ENCODE measurements at places on chromosomes 16 and 17.

GRCh38 chr16:47599512-47599911 lies 138.4 kb downstream of the PHKB start:
- no peak for DNase-seq

DNA sequence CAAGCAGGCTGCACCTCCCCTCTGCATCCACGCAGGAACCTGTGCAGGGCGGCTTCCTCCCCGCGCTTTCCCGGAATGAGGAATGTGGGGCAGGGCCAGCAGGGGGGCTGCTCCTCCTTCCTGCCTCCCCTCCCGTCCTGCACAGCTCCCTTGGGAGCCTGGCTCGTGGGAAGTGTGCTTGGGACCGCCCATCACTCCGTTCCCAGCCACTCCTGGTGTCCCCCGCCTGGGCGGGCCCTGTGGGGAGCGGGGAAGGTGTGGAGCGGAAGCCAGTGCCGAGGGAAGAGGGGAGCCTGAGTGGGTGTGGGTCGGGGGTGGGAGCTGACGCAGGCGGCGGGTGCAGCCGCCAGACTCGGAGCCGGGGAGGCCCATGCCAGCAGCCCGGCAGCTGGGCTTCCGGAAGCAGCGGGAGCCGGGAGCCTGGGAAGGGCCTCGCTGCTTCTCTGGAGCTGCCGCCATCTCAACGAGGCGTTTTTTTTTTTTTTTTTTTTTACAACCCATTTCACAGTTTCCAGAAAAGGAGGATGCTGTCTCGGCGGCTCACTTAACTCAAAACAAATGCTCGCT lies 24.1 kb downstream of the BAHCC1 start:
- peak; percentile 79 for DNase-seq

DNA sequence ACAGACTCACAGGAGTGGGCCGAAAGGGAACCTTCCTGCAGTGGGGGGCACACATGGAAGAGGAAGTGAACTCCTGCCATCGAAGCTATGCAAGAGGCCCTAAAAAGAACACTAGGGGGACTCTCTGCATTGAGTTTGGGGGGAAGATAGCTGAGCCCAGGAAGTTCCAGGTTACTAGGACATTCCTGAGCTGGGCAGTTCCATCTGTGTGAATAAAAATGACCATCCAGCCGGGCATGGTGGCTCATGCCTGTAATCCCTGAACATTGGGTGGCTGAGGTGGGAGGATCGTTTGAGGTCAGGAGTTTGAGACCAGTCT lies 211.8 kb downstream of the ZNF423 start:
- DNase-seq: peak; percentile 58

- DNase-seq: no peak
Measured at GRCh38 chr16:2531371-2531695, at the start of gene CEMP1. Gene CEMP1, minus strand, starts transcription at chr16:2531408. Its CDS starts 335 bp downstream, at chr16:2531073.

- DNase-seq: no peak
Measured at GRCh38 chr17:74530831-74531150, 484 bp downstream of the CD300LB start.

DNA sequence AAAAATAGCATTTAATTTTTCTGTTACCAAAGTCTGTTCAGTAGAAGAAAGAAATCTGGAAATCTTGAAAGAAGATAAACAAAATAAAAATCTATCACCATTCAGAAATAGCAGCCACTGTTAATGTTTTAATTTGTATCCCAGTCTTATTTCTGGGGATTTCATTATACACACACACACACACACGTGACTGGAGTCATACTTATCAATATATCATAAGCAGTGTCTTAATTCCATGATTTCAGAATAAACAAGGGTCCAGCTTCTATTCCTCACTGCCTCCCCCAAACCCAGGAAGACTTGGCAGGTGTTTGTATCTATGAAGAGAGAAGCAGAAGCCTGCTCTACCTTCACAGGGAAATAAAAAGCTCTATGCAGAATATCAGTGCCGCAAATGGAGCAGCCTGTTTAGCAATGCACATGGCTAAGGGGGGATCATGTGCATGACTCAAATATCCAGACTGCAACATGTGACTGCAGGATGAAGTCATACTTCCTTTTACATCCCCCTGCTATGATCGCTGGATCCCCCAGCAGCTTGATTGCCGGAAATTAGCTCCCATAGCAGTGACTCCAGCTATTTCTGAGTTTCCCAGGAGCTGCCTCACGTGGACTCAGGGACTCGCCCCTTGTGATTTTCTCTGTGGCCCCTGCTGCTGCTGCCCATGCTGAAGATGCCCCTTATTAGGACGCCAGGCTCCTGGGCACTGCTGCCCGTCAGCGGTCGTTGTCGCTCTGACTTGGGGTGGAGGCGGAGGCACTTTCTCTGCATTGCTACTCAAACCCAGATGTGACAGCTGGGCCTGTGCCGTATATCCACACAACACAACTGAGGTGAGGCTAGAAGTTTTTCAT lies 341.0 kb downstream of the CPPED1 start:
- DNase-seq: no peak

DNA sequence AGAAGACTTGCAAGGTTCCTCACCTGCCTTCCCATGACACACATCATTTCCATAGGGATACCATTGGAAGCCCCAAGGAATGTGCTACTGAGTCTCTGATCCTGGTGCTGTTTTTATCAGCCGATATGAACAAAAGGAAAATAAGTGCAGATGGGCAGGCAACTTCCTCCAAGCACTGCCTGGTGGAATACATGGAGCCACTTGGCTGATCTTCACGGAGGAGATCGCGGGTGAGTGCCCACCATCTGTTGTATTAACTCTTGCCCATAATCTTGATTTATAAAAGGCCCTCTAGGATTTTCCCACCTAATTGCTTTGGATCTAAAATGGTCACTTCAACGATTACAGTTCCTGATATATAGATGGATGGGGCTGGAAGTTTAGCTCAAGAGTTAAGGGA lies 24.7 kb upstream of the CDRT15 start:
- no peak for DNase-seq

- no peak for DNase-seq
Measured at GRCh38 chr17:66677201-66677981, 157.5 kb upstream of the CACNG5 start.

GRCh38 chr17:54781389-54781788 lies 119.3 kb upstream of the TOM1L1 start:
- no peak for DNase-seq

GRCh38 chr17:70295329-70295728 lies 126.0 kb downstream of the KCNJ2 start:
- DNase-seq: no peak

DNA sequence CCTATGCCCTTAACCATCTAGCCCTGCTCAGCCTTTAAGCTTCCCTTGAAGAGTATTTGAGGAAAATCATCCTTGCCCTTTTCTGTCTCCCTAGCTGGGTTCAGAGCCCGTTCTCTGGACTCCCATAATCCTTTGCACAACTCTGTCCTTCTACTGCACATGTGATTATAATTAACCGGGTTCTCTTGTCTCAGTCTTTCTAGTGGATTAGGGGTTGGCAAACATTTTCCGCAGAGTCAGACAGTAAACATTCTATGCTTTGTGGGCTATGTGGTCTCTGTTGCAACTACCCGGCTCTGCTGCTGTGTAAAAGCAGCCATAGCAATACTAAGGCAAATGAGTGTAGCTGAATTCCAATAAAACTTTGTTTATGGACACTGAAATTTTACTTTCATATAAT lies 80.0 kb downstream of the CDRT15 start:
- DNase-seq: no peak

GRCh38 chr17:55320594-55321426 lies 56.0 kb downstream of the HLF start:
- DNase-seq: no peak

- DNase-seq: no peak
Measured at GRCh38 chr16:9300252-9300651, 208.8 kb downstream of the HAPSTR1 start.

DNA sequence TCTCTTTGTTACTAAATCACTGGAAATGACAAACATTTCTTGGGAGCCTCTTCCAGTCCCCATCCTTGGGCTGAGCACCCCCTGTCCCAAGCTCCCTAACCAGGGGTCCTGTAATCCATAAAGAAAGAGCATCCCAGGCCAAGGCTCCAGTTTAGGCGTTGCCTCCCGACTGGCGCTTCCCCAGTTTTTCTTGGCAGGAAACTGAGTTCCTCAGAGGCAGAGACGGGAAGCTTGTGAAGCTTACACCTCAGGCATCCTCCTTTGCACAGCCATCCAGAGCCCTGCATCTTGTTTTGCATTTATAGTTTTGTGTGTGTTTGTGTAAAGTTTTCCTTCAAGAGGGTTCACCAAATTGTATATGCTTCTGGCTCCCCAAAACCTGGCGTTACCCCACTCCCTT lies 7.1 kb downstream of the COPZ2 start:
- no peak for DNase-seq

DNA sequence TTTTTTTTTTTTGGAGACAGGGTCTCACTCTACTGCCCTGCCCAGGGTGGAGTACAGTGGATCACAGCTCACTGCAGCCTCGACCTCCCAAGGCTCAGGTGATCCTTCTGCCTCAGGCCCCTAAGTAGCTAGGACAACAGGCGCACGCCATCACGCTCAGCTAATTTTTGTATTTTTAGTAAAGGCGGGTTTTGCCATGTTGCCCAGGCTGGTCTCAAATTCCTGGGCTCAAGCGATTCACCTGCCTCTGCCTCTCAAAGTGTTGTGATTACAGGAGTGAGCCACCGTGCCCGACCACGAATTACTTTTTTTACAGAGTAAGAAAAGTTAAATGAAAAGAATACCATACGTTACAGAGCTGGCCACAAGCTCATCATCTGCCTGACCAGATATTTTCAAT lies 38.9 kb downstream of the AKAP10 start:
- DNase-seq: no peak

DNA sequence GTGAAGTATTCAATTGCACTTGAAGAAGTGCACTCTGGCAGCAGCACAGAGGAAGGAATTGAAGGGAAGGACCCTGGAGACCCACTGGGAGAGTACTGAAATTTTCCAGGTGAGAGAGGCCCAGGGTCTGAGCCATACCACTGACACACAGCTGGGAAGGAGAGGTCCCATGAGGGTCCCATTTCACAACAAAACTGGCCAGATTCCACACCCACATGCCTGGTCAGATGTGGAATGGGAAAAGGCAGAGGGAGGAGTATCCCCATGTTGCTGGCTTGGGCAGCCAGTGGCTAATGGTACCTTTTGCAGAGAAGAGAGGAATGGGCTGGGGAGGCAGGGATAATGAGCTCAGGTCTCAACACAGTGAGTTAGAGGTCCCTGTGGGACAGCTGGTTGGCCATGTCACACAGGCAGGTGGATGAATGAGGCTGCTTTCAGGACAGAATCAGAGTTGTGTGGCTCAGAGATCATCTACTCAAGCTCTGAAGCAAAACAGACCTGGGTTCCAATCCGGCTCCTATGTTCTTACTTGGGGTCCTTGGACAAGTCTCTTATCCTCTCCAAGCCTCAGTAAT lies 26.2 kb upstream of the NGFR start:
- no peak for DNase-seq

DNA sequence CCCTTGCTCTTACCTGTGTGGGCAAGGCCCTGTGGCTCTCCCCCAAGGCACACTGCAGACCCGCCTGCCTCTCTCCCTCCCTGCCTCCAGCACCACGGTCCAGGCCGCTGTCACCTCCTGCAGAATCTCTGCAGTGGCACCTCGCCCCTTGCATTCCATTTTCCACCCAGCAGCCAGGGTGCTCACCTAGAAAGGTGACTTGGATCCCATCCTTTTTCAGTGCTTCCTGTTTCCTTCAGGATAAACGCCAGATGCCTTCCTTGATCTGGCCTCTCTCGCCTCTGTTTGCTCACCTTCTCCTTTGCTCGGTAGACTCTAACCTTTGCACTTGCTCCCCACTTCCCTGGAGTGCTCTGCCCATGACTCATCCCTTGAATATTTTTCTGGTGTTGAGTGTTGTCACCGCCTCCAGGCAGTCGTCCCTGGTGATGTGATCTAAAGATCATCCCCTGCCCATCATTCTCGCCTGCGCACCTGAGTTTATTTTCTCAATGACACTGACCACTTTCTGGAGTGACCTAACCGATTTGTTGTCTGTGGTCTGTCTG lies 79.2 kb upstream of the LGALS9 start:
- DNase-seq: no peak

DNA sequence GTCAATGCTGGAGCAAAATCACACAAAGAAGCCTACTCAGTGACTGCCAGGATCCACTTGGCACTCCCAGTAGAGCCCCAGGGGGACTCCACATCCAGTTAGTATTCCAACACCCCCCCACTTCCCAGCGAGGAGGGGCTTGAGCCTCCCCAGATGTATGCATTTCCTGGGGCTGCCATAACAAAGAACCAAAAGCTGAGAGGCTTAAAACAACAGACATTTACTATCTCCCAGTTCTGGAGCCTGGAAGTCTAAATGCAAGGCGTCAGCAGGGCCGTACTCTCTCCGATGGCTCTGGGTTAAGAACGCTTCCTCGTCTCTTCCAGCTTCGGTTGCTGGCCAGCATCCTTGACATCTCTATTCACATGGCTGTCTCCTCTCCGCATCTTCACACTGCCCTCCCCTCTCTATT lies 23.0 kb upstream of the GNA13 start:
- peak; percentile 75 for DNase-seq

GRCh38 chr17:70184770-70185169 lies 15.4 kb downstream of the KCNJ2 start:
- no peak for DNase-seq

GRCh38 chr17:30091121-30091670 lies 25.4 kb upstream of the NSRP1 start:
- peak; percentile 27 for DNase-seq

DNA sequence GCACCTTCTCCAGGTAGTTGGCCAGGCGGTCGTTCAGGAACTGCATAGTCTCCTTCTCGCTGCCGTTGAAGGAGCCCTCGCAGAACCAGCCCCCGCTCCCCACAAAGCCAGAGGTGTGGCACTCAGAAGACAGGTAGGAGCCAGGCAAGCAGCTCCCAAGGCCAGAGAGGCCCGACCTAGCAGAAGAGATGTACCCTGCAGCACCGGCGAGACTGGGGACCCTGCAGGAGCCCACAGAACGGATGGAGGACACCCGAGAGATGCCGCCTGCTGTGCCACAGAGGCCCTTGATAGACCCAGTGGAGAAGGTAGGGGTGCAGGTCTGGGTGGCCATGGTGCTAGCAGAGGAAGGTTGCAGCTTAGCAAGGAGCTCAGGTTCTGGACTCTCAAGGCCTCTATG lies at the start of gene KRT36:
Gene KRT36 (minus strand): TSS at position 380 of the 400 bp plus-strand sequence. CDS start 46 bp downstream, at position 334.
- no peak for DNase-seq

DNA sequence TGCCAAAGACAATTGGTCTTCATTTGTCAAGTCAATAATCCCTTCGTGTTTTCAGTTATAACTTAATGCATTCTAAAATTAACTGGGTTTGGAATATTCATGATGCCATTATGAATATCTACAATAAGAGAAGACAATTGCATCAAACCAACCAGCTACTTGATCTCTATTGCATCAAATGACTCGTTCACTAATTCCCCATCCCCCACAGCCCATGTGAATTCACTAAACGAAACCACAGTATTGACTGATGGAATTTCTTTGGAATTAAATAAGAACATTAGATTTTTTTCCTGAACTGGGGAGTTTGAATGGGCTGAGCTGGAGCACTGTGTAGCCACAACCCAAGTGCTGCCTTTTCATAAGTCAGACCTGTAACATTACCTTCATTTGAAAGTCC lies 65.3 kb downstream of the HS3ST3B1 start:
- DNase-seq: no peak

- no peak for DNase-seq
Measured at GRCh38 chr17:57811638-57812280, 38.1 kb downstream of the MRPS23 start.

GRCh38 chr17:71224824-71225575 lies 895.8 kb upstream of the SOX9 start:
- DNase-seq: peak; percentile 70

- peak; percentile 46 for DNase-seq
Measured at GRCh38 chr17:11900041-11900476, 97.2 kb downstream of the ZNF18 start.

GRCh38 chr17:39391448-39391847 lies 10.0 kb downstream of the FBXL20 start:
- no peak for DNase-seq
